ENCODE measurements at places on chromosomes 2 and 18. TPM values are rescaled to one million over a fixed set of nuclear protein-coding genes. Genes with fewer than 3 reads are reported as not detected.

The GPR35 gene
- total RNA-seq: 0.32 TPM

The DTNA gene
- total RNA-seq: 8.7 TPM

The UPP2 gene
- not detected for total RNA-seq

The BMPR2 gene
- total RNA-seq: 42.6 TPM

The PCARE gene
- total RNA-seq: not detected

The C2orf81 gene
- 3.8 TPM for total RNA-seq

The DCC gene
- under 0.01 TPM for total RNA-seq

The SULT1C2 gene
- under 0.01 TPM for total RNA-seq

The ASXL3 gene
- 1.6 TPM for total RNA-seq

The ALKAL2 gene
- not detected for total RNA-seq

The VAMP5 gene
- total RNA-seq: 32.5 TPM

The M1AP gene
- 0.16 TPM for total RNA-seq

The TPO gene
- not detected for total RNA-seq

The ZBTB7C gene
- not detected for total RNA-seq

The MGAT4A gene
- total RNA-seq: 0.24 TPM

The RIT2 gene
- not detected for total RNA-seq

The NYAP2 gene
- not detected for total RNA-seq

The FBXO41 gene
- 1.5 TPM for total RNA-seq

The LINC00305 gene
- total RNA-seq: not detected

The RNU2-63P gene
- under 0.01 TPM for total RNA-seq

The EMILIN1 gene
- total RNA-seq: 147 TPM

The KCNG2 gene
- not detected for total RNA-seq

The RAMP1 gene
- total RNA-seq: 0.85 TPM

The TNFAIP6 gene
- 13.1 TPM for total RNA-seq

The GPBAR1 gene
- 0.24 TPM for total RNA-seq

The TTN gene
- under 0.01 TPM for total RNA-seq

The SLC5A7 gene
- total RNA-seq: not detected

The SH3BP4 gene
- total RNA-seq: 214 TPM

The SIX2 gene
- 0.65 TPM for total RNA-seq

The KLHL41 gene
- 0.97 TPM for total RNA-seq

The CFC1 gene
- not detected for total RNA-seq

The REG3A gene
- total RNA-seq: not detected

The FKBP7 gene
- 25.5 TPM for total RNA-seq

The BOD1L2 gene
- not detected for total RNA-seq

The FAHD2B gene
- total RNA-seq: 6.2 TPM

The C2orf78 gene
- total RNA-seq: not detected

The BAZ2B gene
- total RNA-seq: 54.6 TPM

Measured in hair follicle dermal papilla cell (primary cell).